ENCODE measurements at places on chromosomes 1 and 21.

DNA sequence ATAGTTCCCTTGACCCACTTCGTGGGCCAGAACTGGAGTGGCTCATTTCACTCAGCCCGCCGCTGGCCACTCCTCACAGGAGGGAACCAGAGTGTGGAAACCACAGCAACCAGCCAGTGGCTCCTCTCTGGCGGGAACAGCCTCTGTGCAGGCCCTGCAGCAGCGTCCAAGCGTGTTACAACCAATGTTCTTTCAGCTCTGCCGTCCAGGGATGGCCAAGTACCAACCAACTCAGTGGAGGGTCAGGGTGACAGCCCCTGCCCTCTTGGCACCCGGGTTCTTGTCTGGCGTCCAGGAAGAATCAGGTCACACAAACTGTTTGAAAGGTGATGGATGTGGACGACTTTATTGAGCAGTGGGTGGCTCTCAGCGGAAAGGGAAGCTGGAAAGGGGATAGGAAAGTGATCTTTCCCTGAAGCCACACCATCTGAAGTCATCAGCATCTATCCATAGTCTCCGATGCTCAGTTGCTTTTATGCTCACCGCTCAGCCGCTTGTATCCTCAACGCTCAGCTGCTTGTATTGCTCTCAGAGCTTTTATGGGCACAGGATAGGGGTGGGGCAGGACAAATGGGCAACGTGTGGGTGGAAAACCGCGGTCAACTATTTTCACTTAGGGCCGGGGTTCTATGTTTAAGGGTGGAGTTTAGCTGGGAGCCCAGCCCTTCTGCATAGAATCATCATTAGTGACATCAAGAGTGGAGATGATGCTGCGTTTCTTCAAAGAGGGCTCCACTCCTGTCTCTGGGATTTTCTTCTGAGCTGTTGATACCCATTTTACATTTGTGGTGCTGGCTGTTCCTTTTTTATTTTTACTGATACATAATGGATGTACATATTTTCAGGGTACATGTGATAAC is 250.2 kb downstream of the RRAGC start:
- DNase-seq = no peak

GRCh38 chr1:107936498-107937481 is 28.2 kb downstream of the VAV3 start:
- DNase-seq = no peak

GRCh38 chr1:42319871-42320484 is 15.1 kb downstream of the FOXJ3 start:
- DNase-seq = no peak

DNA sequence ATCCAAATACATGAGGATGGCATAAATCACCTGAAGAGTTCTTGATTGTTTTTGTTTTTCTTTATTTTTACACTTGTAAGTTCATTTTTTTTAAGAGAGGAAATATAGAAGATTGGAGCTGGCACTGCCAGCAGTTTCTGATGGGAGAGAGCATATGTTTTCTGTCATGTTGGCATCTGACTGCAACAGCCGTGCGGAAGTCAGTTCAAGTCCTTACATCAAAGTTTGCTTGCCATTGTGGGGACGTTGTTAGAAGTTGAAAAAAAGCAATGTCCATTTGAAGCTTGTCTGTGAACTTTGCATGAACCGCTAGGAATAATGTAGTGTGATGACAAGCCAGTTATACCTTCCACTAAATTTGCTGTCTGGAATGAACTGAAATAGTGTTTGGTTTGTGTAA is 126.5 kb upstream of the USH2A start:
- DNase-seq = no peak

DNA sequence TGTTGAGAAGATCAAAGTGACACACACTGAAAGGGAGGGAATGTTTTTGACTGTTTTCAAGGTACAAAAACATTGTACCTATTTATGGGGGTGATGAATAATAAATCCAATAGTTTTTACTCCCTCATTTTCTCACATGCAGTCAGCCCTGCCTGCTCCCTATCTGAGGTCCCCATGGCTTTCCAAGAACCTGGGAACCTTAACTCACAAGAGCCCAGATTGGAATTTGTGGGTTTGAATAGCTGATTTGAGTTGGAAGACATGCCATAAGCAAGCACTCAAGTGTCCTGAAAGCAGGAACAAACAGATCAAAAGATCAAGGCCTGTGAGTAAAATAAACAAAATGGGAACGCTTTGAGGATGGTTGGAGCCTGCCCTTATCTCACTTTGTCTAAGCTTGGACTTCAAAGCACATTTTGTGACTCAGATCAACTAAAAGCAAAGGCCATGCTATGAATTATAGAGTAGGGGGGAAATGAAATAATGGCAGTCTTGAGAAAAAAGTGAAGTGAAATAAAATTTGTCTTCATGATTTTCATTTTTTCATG is 136.6 kb downstream of the LYPLAL1 start:
- no peak for DNase-seq

- DNase-seq = no peak
Observed at GRCh38 chr1:185537596-185537995, 196.6 kb upstream of the HMCN1 start.

- no peak for DNase-seq
Observed at GRCh38 chr1:27097484-27097917, 57.4 kb downstream of the SLC9A1 start.

- no peak for DNase-seq
Observed at GRCh38 chr1:109299558-109300343, 7.1 kb downstream of the MYBPHL start.

DNA sequence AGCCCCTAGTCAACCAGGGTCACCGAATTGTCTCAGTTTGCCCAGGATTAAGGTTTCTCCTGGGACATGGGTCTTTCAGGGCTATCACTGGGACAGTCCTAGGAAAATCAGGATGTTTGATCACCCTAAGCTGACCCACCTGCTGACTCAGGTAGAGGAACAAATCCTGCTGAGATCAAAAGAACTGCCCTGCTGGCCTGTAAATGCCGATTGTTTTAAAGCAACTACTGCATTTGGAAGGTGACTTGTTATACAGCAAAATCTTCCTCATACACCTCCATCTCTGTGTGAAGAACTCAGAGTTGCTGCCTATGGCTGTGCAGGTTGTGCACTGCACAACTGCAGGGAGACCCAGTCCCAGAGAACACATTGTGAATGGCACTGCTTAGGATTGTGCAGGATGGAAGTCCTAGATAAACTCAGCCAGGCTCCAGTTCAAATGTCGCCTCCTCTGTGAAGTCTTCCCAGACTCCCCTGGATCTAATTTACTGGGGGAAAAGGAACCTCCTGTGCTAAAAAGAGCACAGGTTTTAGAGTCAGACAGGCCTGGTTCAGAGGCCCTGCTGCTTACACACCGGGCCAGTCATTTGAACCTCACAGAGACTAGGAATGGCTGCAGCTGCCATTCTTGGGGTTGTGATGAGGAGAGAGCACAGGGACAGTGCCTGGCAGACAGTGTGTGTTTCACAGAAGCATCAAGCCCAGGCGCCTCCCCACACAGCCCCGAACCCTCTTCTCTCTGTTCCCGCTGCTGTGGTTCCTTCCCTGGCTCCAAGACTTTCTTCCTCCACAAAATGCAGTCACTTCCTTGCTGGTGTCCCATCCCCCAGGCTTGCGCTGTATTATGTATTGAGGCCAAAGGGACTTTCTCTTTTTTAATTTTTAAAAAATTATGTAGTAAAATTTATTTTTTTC is 23.2 kb upstream of the LRP8 start:
- DNase-seq = no peak

- DNase-seq = no peak
Observed at GRCh38 chr1:43968348-43968948, 1.4 kb upstream of the DPH2 start.

DNA sequence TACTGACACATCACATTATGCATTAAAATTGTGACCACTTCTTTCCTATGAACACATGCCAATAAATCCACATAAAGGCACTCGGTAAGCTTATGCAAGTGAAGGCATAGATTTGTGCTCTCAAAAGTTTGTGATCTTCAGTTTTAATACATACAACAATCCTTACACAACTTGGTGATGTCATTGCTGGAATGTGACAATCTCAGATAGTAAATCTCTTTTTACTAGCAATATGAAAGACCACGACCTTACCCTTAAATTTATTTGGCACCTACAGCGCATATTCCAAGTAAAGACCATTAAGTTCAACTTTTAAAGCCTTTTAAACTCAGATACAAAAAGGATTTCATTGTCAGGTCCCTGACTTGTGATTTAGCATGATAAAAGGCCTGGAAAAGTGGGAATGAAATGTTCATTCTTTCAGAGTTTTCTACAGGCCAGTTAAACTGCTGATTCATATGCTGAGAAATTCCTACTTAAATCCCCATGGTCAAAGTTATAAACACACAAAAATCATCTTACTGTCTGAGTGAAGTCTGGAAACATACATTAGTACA is 157.4 kb downstream of the SIPA1L2 start:
- DNase-seq = no peak

DNA sequence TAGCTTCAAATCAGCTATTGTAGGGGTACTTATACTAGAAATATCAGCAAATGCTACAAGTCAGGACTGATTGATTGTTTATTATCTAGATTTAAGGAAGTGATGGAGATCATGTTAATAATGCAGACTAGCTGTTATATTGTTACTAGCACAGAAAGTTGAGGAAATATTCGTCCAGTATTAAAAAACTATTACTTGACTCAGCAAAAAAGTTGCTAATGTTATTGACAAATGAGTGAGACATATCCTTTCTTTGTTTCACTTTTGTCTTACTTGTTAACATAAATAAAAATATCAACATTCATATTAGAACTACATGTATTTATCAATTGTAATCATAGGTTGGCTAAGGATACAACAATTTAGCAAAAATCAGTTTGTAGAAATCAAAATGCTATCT is 114.1 kb downstream of the WDR3 start:
- no peak for DNase-seq

DNA sequence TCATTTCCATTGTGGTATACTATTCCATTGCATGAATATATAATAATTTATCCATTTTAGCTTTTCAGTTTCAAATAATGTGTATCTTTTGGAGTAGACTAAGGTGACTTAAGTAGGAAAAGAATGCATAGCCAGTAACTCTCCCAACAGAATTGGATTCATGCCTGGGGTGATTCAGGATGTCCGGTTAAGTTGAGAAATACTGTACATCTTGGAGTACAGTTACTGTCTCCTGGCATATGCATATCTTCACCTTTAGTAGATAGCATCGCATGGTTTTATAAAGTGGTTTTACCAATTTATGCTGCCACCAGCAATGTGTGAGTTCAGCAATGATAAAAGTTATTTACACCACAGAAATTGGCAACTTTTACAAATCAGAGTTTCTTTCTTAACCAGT is 18.6 kb upstream of the SLC6A9 start:
- no peak for DNase-seq

GRCh38 chr1:24362982-24363614 is 43.9 kb downstream of the GRHL3 start:
- DNase-seq = no peak

DNA sequence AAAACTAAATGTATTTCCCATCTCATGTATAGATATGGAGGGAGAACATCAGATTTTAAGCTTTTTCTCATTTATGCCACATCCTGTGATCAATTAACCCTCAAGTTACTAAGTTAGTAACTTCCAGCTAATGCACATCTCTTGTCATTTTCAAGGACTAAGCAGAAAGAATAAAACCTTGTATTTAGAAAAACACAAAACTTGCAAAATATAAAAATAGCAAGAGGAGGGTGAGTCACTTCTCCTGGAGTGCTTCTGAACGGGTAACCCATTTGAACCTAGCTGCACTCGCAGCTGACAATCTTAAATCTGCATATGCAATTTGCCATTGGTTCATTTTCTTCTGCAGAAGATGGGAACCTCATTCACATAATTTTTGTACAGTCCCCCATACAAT is 500.5 kb downstream of the SETD4 start:
- no peak for DNase-seq

DNA sequence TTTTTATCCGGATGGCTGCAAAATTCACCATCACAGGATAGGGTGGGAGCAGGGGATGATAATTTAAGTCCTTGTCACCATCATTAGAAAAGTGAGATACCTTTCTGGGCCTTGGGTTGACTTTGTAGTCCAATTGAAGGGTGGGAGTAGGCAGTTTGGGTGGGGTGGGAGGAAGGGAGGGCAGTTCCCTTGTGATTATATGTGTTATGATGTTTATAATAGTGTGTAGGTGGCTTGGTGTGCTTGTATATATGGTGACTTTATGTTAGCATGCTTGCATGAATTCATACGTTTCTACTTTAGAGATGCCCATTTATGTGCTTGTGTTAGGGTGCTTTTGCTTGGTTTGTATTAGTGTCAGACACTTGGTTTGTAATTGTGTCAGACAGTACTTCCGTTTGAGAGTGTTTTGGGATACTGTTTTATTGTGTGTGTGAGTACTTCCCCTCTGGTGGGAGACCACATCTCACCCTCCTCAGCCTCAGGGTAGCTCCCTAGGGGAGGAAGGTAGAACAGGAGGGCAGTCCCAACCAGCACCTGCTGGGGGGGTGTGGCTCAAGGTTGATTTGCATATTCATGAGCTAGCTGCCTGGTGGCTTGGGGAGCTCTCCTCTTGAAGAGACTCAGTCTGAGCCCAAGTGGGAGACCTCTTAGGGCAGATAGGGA is 6.3 kb upstream of the POU3F1 start:
- no peak for DNase-seq

DNA sequence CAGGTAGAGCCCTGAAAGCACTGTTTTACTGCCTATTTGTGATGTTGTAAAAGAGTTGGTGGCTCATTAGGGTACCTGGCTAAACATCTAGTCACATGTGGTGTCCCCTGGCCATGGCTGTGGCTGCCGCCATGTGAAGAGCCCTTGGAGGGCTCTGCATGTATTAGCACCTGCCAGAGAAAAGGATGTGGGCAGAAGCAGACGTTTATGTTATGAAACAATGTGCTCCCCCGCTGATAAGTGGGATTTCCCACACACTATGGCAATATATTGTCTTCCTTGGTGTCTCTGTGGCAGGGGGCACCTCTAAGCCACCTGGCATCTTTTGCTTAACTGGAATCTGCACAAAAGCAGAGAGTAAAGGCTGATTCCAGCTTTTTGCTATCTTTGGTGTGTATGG is 9.6 kb downstream of the TENT5C start:
- DNase-seq = no peak

DNA sequence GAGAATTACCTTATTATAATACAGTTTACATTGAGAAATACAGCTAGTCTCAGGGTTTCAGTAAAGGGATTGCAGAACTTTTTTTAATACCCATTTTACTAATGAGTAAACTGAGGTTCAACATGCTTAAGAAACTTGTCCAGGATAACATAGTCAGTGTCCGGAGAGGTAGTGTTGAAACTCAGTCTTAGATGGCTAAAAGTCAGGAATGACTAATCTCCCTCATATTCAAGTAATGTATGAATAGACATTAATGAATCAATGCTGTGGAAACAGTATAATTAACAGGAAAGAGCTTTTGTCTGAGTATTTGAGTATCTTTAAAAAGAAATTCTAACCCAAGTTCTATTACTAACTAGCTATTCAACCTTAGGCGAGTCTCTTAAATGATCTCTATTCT is 397.6 kb downstream of the PLA2G4A start:
- no peak for DNase-seq

Measured in left renal pelvis (tissue), 4 donors.